Fibroblast of villous mesenchyme (primary cell): ENCODE measurements at places on chromosomes 13 and 19.
A peak's percentile ranks its signal among the peaks of the same experiment; 100 is the strongest.

DNA sequence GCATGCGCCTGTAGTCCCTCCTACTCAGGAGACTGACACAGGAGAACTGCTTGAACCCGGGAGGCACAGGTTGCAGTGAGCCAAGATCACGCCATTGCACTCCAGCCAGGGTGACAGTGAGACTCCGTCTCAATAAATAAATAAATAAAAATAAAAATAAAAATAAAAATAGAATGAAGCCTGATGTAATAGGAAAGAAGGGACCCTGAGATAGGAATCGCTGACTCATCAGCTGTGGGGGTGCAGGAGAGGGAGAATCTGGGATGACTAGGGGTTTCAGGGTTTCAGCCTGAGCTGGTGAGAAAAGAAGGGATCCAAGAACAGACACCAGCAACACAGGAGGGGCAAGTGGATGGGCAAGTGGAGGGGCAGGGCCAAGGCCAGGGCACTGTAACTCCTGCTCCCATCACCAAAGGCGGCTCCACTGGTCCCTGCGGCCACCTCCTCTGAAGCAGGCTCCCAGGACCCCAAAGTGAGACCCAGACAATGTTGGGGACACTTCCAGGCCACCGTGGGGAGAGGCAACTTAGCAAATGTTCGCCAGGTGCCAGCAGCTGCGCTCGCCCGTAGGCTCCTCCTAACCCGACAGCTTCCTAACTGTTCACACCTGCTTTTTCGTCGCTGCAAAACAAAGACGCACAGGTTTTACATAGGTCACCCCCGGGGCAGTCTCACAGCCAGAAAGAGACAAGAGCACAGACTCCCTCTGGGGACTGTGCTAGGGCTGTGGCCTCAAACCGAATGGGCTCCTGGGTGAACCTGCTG is 1.2 kb downstream of the HAUS8 start:
- DNase-seq, result no peak

DNA sequence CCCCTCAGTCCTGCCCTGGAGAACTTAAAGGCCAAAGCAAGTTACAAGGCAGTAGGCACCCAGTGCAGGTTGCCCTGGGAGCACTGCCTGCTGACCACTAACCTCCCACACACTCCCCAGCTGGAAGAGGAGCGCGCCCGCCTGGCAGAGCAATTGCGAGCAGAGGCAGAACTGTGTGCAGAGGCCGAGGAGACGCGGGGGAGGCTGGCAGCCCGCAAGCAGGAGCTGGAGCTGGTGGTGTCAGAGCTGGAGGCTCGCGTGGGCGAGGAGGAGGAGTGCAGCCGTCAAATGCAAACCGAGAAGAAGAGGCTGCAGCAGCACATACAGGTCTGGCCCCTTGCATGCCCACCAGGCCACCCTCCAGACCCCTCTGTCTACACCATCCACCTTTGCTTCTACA is 61.1 kb downstream of the KCNC3 start:
- no peak for DNase-seq

DNA sequence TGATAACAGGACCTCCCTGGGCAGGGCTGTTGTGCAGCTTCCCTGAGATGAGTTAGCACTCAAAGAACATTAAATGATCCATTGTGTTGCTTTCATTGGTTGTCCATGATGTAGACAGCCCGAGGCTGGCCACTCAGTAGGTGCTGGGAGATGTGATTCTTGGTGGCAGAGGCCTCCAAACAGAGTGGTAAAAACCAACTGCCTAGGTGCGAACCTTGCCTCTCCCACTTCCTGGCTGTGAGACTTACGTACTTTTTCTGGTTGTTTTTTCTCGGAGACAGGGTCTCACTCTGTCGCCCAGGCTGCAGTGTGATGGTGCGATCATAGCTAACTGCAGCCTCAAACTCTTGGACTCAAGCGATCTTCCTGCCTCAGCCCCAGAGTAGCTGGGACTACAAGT is 6.2 kb downstream of the SARS2 start:
- DNase-seq, result no peak

- no peak for DNase-seq
These were observed 892.9 kb downstream of the EFNB2 start for GRCh38 chr13:105642511-105642958.

DNA sequence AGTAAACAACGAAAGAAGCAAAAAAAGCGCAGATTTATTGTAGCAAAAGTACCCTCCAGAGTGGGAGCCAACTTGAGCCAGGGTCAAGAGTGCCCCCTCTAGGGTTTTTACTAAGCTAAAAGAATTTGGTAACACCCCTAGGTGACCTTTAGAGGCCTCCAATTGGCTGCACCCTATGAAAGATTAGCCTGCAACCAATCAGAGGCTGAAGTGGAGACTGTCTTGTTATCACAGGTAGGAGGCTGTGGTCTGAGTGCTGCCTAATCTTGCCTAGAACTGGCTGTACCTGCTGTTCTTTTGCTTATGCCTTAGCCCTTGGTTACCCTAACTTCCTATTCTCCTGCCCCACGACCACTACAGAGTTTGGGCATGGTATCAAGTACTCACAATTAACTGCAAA is 38.3 kb downstream of the ANKRD10 start:
- DNase-seq, result no peak

DNA sequence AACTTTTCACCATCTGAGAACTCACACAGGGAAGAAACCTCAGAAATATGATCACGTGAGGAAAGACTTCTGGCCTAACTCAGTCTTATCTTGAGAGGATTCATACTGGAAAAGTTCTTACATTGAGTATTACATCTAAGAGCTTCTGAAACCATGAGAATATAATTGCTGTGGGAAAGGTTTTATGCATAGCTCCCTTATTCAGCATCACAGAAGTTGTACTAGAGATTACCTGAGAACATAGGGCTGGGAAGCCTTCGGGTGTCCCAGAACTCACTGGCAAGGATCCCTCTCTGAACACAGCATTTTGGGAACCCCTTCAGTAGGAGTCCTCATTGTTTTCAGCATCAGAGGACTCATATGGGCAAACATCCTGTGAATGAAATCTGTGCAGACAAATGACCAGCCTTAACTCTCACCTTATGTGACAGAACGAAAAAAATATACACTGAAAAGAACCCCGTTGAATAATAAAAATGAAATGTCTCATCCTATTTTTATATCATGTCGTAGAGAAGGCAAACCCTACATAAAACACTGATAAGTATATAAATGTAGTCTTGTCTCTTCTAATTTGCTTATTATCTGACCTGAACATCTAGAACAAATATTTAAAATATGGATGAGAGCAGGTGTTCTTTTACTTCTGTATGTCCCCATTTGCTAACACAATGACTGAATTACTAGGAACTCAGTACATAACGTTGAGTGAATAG is 14.2 kb downstream of the ZNF274 start:
- DNase-seq, result peak; percentile 37

- DNase-seq, result no peak
These were observed 487.8 kb downstream of the PCDH17 start for GRCh38 chr13:58119351-58119750.

DNA sequence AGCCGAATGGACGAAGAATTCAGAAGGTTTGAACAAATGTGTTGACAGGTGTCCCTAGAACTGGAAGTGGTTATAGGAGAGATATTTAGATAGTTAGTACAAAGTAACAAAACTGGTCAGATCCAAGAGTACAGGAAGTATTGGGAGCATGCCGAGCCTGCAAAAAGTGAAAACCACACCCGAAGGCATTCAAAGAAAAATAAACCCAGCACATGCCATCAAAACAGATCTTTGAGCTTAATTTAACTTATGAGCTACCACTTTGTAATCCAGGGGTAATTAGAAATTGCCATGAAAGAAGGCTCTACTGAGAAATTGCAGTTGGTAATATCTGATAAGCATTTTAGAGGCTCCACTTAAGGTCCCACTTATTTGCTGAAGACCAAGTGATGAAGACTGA is 214.2 kb downstream of the DNAJC15 start:
- no peak for DNase-seq

GRCh38 chr13:60268203-60268555 is 104.5 kb upstream of the DIAPH3 start:
- no peak for DNase-seq

DNA sequence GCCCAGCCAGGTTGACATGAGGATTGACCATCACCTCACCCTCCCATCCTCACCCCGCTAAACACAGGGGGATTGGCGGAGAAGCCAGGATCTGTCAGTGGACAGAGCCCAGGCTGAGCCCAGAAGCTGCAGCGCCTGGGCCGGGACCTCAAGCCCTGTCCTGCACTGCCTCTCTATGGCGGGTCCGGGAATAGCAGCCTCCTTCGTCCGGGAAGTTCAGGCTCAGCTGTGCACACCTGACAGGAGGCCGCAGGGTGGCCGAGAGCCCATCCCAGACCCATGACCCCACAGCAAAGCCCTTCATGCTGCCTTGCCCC is 67.8 kb downstream of the SPACA7 start:
- peak; percentile 33 for DNase-seq

GRCh38 chr19:6828306-6828697 is 55.8 kb downstream of the VAV1 start:
- no peak for DNase-seq

DNA sequence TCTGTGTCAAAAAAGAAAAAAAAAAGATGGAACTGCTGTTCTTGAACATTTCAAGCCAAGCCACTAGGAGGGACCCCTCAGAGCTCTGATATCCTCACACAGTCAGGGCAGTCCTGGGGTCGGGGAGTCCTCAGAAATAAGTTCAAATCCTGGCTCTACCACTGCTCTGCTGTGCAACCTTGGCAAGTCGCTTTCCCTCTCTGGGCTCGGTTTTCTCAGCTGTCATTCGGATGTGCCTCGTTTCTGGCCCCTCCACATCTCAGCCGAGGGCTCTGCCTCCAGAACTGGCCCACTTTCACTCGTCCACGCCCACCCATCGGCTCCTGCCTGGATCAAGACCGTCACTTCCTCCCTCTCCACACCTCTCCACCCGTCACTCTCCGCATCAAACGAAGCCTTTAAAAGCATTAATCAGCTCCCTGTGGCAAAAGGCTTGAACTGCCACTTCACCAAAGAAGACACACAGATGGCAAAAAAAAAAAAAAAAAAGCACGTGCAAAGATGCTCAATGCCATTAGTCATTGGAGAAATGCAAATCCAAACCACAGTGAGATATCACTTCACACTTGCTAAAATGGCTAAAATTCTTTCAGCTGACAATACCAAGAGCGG is 7.4 kb upstream of the ZNRF4 start:
- DNase-seq, result no peak

- peak; percentile 48 for DNase-seq
These were observed 1.5 kb downstream of the SIN3B start for GRCh38 chr19:16830679-16831078.

- no peak for DNase-seq
These were observed 213.4 kb downstream of the ENOX1 start for GRCh38 chr13:43573361-43573740.
